ENCODE measurements at places on chromosomes 3 and 15.

GRCh38 chr3:72274493-72275330 is 489.8 kb upstream of the PROK2 start:
- no peak for DNase-seq

DNA sequence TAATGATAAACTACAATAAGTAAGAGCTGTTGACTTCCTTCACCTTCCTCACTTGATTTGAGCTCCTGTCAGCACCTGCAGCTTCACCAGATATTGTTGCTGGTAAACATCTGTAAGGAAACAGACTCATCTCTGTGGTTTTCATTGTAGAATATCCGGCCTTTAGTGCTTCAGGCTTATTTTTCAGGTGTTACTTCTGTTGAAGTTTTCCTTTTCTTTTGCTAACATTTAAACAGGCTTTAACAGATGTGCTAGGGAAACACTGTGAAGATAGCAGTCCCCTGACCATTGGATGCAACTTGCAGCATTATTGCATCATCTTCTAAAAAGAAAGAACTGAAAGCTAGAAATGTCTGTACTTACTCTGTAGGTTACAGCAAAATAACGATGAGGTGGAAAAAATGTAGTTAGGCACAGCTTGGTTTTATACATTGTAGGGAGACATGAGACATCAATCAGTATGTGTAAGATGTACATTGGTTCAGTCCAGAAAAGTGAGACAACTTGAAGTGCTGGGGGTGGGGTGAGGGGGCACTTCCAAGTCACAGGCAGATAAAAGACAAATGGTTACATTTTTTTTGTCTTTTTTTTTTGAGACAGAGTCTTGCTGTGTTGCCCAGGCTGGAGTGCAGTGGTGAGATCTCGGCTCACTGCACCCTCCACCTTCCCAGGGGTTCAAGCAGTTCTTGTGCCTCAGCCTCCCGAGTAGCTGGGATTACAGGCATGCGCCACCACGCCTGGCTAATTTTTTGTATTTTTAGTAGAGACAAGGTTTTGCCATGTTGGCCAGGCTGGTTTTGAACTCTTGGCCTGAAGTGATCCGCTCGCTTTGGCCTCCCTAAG is 10.2 kb downstream of the EDEM1 start:
- DNase-seq, result no peak

GRCh38 chr3:100169201-100169920 is 55.1 kb upstream of the FILIP1L start:
- no peak for DNase-seq

DNA sequence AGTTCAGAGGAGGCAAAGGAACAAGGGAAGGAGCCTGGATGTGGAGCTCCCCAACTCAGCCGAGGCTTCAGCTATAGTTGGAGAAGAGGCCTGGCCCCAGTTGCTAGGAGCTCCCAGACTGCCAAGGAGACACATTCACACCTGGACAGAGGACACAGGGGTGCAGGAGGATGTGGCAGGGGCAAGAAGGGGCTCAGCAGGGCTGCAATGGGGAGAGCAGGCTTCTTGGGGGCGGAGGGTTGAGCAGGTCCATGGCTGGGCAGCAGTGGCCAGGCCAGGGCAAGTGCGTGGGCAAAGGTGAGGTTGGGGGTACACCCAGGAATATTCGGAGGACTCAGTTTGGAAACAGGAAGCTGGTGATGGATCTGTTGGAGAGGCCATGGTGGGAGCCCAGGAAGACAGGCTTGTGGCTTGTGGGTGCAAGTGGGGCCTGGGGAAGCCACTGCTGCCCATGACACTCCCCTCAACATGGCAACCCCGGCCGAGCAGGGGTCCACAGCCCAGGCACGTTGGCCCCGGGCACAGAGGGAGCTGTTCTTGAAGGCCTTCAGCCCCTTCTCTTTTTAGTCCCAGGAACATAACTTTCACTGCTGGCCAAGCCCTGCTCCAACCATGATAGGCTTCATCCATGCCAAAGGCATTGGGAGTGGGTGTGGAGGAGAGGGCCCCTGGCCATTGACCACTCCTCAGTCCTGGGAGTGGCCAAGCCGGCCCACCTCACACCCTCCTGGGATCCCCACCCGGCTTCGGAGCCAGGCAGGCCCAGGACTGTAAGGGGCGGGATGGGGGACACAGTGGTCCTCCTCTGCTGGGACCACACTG is 33.3 kb downstream of the TSPAN3 start:
- DNase-seq, result no peak

DNA sequence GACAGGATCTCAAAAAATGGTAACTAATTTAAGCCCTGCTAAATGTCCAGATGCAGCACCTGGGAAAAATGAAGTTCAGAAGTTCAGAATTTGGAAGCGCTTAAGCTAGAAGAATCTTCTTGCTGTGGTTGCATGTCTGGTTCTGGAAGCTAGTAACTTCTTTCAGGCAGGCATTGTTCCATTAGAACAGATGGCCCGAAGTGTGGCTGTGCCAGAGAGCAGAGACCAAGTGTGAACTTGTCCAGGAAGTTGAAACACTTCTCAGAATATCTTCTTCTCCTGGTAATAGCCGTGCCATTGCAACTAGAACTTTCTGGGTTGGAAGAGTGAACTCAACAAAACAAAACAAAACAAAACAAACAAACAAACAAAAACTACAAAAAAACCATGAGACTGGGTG is 80.0 kb downstream of the MITF start:
- DNase-seq, result no peak

DNA sequence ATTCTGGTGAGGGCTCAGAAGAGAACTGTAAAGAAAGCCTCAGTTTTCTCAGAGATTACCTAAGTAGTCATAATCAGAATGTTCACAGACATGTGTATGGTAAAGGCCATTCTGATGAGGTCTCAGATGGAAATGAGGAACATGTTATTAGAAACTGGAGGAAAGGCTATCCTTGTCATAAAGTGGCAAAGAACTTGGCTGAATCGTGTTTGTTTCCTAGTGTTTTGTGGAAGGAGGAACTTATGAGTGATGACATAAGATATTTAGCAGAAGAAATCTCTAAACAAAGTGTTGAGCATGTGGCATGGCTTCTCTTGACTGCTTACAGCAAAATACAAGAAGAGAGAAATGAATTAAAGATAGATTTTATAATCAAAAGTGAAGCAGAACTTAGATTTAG is 12.8 kb upstream of the KLHL40 start:
- DNase-seq, result no peak

DNA sequence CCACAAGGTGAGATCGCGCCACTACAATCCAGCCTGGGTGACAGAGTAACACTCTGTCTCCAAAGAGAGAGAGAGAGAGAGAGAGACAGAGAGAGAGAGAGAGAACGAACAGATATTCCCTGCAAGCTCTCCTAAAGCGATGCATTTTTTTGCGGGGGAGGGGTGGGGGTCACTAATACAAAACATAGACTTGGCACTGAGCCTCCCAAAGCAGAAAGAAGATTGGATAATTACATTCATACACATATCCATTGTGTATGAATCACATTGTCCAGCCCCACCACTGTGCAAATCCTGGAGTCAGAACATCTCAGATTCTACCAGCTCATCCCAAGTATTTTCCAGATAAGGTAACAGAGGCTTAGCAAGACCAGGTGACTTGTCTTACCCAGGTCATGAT is 459.9 kb downstream of the MAGI1 start:
- DNase-seq, result no peak

DNA sequence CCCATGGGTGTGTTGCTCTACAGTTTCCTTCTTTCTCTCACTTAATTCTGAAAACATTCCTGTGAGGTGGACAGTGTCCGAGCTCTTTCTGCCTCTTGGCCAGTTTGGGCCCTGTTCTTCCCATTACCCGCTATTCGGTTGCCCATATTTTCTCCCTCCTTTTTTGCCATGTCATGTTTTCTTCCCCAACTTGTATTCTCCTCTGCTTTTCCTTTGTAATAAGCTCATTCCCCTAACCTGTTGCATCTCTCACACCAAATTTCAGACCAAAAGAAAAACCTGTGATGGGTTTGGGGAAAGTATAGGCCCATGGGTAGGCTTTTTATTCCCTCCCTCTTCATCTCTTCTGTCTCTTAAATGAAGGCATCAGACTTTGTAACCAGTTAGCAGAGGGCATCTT is 30.5 kb downstream of the NKIRAS1 start:
- DNase-seq, result no peak

- DNase-seq, result no peak
Measured at GRCh38 chr3:37601832-37602231, 259.8 kb upstream of the CTDSPL start.

GRCh38 chr3:141412936-141413354 is 44.6 kb downstream of the ZBTB38 start:
- no peak for DNase-seq

- DNase-seq, result no peak
Measured at GRCh38 chr3:192281207-192281880, 446.0 kb downstream of the FGF12 start.

DNA sequence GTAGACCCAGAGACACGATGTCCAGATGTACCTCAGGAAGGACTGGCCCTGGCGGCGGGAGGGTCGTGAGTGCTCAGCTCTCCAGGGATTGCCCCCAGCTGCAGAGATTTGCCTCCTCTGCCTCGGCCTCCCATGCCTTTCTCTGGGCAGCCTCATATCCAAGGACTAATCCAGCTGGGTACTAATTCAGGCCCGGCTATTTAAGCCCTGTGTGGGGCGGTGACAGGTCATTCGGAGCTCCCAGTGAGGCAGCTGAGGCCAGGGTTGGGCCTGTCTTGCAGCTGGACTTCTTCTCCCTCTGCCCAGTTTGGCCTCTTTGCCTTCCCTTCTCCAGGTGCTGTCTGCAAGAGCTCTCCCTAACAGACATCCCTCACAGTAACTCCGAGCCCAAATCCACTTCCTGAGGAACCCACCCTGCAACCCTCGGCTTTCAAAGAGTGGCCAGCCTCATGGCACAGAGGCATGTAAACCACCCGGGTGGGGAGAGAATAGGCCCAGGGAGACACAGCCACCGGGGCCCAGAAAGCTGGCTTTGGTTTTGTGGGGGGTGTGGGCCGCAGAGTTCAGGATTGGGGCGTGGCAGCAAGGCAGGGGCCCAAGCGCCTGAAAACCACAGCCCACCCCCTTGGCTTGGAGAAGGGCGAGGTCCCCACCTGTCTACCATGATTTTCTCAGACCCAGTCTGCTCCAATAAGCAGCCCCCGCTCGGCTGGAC is 85.8 kb downstream of the PPCDC start:
- no peak for DNase-seq

DNA sequence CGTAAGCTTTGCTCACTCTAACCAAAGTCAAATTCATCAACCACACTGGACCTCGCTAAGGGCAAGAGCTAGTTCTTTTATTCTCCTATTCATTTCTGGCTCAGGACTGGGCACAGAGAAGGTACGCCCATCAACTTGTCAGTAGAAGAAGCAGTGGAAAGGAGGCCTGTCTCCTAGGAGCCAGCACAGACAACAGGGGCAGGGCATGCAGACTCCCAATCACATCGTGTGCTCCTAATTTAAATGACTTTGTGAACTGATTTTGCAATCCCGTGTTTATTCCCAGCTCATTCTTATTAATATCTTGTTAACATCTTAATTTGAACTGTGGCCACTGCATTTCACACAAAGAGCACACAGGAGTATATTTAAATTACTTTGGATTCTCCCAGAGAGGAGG is 161.1 kb upstream of the BCL6 start:
- no peak for DNase-seq

DNA sequence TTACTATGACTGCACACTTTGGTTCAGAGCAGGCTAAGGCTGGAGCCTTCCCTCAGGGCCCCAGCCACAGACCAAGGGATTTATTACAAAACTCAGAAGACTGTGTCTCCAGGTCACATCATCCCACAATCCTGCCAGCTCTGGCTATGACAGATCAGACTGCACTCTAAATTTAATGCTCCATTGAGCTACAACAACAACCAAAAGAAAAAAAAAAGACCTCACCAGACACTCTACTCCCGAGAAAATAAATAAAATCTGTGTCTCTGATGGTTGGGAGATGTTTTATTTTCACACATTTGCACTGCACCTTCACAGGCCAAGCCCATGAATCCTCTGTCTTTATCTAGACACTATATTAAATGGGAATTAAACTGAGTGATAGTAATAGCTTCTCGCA is 50.8 kb upstream of the CTNNB1 start:
- no peak for DNase-seq

DNA sequence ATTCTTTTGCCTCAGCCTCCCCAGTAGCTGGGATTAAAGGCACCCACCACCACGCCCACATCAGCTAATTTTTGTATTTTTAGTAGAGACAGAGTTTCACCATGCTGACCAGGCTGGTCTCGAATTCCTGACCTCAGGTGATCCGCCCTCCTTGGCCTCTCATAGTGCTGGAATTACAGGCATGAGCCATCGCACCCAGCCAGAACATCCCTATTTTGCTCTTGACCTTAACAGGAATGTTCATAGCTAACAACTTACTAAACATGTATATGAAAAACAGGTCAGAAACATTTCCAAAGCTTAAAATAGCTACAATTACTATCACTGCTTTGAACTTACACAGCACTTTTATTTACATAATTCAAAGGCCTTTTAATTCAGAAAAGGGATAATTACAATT is 33.7 kb downstream of the UQCC5 start:
- DNase-seq, result no peak

DNA sequence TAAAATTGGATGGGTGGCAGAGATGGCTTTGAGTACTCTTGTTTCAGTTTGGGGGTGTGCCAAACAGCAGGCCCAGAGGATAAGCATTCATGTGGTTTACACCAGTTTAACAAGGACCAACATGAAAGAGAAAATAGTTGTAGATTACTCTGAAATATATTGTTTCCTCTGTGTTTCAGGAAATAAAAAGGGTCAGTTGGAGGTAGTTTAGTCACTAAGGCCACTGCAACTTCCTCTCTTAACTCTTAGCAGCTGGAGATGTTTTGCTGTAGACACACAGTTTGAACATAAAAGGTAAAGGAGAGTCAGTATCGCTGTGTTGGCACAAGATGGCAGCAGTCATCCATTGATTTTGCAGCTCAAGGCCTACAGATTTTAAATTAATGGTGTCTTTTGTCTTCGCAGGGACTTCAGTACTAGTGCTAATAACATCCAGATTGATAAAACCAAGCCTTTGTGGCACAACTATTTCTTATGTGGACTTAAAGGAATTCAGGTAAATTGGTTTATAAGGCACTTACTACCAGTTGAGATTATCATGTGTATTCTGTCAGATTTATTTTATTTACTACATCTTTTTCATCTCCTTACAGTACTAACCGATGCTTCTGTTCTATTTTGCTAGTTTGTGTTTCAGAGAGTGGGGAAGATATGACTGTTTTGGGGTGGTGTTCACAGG is 65.5 kb downstream of the GALK2 start:
- no peak for DNase-seq

GRCh38 chr15:67815036-67815592 is 10.2 kb upstream of the SKOR1 start:
- DNase-seq, result no peak

DNA sequence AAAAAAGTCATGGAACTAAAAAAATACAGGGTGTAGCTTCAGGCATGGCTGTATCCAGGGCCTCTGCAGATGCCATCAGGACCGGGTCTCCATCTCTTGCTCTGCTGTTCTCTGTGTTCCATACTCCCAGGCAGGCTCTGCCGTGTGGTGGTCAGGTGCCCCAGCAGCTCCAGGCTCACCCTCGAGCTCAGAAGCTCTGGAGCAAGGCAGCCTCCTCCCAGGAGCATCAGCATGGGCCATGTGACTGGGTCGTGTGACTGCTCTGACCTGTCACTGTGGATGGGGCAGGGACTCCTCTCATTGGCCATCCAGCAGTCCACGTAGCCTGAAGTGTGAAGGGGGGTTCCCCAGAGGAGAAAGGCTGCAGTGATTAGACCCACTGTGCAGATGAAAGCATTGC is 8.5 kb downstream of the FBLN2 start:
- no peak for DNase-seq
